Progenitor cell of endocrine pancreas (in vitro differentiated cells): ENCODE measurements at places on chromosomes 7 and 10.

- no peak for DNase-seq
These were observed 61.2 kb upstream of the ARHGAP21 start for GRCh38 chr10:24784923-24785322.

DNA sequence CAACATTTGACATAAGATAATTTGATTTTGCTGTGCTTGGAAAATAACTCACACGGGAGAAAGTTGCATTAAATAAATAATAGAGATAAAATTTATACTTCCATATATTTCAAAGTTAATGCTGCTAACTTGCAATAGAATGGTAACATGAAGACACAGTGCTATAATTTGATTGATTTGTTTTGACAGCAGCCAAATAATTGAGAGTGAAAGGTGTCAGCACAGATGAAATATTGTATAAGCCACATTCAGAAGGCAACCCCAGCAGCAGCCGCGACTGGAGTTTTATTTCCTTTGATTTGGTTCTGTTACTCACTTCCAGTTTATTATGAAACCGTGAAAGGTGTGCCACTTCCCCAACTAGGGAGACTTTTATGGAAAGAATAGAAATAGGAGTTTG, 242.2 kb downstream of the POU6F2 start:
- DNase-seq: no peak

DNA sequence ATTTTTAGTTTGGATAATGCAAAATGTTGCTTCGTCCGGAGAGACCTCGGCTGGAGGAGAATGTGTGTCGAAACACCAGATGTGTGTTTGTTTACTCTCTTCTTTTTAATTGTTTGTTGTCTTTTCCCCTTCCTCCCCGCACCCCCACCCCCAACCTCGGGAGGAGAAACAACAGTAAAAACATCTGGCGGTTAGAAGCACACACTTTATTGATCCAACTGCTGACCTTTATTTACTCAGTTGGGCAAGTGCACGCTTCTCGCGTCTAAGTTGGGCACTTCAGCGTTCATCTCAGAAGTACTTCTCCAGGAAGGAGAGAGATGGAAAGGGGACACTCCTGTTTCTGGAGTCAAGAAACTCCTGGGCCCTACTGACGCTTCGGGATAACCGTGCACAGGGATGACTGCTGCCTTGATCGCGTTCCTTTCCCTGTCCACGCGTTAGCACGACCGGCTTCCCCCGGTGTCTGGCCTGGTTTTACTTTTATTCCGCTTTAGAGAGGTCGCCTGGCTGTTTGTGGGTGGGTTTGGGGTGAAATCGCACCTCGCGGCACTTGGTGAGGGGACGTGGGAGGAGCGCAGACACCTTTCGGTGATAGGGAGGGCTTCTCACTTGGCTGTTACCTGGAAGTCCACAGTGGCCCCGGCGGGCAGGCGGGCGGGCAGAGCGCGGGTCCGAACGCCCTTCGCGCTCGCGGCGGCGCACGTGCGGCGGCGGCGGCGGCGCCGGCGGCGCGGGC, 168.3 kb upstream of the PPP1R3A start:
- no peak for DNase-seq

GRCh38 chr7:155454183-155455112, 3.5 kb upstream of the EN2 start:
- DNase-seq: no peak

DNA sequence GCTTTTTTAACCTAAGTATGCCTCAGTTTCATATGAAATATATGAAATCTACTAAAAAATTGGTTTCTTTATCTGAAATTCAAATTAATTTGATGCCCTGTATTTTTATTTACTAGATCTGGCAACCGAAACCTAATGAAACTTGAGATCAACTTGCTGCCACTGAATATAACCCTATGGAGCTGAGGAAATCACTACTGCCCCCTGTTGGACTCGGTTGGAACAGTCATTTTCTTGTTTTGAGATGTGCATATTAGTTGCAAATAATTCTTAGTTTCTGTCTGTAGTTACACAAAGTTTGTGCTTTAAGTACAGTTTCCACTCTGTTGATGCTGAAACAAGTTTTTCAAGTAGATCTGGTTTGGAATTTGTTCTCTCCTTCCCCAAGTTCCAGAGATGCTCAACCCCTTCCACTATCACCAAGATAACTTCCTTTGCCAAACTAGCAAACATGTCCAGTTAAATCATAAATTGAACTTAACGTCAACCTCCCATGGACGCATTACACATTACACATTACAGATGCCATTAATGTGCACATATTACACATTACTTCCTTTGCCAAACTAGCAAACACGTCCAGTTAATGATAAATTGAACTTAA, 22.2 kb upstream of the EXOC4 start:
- peak; percentile 15 for DNase-seq

- DNase-seq: no peak
These were observed 39.5 kb downstream of the GNG11 start for GRCh38 chr7:93960986-93961385.

DNA sequence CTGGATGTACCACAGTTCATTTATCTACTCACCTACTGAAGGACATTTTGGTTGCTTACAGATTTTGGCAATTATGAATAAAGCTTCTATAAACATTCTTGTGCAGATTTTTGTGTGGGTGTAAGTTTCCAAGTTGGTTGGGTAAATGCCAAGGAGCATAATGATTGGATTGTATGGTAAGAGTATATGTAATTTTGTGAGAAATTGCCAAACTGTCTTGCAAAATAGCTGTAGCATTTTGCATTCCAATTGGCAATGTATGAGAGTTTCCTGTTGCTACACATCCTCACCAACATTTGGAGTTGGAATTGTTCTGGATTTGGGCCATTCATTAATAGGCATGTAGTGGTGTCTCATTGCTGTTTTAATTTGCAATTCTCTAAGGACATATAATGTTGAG, 33.9 kb upstream of the HYAL4 start:
- no peak for DNase-seq
